Activated T-helper 1 cell treated with anti-CD3 and anti-CD28 coated beads, Interleukin-12 subunit alpha, Interleukin-12 subunit beta, Interleukin-2, Interleukin-4 antibody, amounts not matched to agents 30 ng/mL and 10 ng/mL and 1 ng/mL, durations not matched to agents 14 hours and 24 hours and 36 hours (primary cell): ENCODE measurements at places on chromosomes 2 and 18.

GRCh38 chr18:61870151-61870550 is 22.7 kb downstream of the RNF152 start:
- no peak for DNase-seq

- no peak for DNase-seq
These were observed 69.3 kb upstream of the ITGB6 start for GRCh38 chr2:160269365-160269764.

- DNase-seq, result no peak
These were observed 249.7 kb downstream of the TPGS2 start for GRCh38 chr18:36578871-36579710.

DNA sequence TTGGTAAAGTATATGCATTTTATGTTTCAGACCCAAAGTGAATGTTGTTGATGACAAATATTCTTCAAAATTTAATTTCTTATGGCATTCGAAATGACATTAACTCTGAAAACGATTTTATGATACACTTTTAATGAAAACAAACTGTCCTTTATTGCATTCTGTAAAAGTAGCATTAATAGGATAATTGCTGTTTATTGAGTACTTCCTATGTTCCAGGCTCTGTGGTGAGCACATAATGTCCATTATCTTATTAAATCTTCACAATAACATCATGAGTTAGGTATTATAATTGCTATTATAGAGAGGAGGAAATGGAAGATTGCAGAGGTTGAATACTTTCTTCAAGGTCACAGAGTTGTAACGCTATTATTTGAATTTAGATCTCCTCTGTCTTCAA is 638.0 kb downstream of the LRP1B start:
- no peak for DNase-seq

- no peak for DNase-seq
These were observed 710 bp downstream of the SEC11C start for GRCh38 chr18:59140302-59140885.

- no peak for DNase-seq
These were observed 167.3 kb upstream of the CYRIA start for GRCh38 chr2:16832910-16833309.

- no peak for DNase-seq
These were observed 62.8 kb downstream of the EHD3 start for GRCh38 chr2:31296641-31297287.
